Fibroblast of upper back skin (primary cell): ENCODE measurements at places on chromosomes 7 and 10.

GRCh38 chr7:98021588-98022351 lies 31.8 kb upstream of the OCM2 start:
- peak; percentile 36 for DNase-seq

DNA sequence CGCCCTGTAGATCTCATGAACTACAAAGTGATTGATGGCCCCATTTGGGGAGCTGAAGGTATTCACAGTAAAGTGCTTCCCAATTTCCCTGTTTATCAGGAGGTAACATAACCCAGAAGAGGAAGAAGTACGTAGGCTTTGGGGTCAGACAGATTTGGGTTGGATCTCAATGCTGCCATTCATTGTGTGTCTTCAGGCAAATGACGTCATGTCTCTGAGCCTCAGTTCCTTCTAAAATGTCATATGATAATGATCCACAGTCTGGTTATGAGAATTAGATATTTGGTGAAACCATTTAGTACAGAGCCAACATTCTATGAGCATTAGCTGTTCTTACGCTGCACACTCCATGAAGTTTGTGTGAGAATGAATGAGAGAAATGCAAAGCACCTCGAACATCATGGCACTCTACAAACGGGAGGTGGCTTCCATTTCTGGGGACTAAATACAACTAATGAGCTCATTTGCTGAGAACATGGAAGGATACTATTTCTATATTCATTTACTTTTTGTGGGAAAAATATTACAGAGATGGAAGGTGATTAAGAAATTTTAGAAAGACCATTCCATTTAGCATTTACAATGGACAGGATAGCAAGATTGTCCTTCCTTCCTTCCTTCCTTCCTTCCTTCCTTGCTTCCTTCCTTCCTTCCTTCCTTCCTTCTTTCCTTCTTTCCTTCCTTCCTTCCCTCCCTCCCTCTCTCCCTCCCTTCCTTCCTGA lies 13.8 kb upstream of the JCAD start:
- no peak for DNase-seq

DNA sequence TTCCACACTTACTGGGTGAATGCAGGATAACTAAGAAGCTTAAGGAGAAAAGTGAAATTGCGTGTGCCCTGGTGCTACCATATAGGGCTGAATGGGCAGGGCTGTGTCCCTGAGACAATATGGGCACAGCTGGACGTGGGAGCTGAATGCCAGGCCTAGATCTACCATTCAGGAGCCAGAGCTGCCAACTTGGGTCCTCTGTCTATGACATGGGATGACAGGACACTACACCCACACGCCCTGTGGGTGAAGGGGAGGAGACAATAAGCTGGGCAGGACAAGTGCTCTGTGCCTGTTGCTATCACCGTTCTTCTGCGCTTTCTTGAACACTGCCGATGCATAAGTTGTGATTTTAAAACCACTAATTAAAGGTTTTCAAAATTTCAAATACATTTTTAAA lies 293.9 kb downstream of the TNS3 start:
- no peak for DNase-seq

- peak; percentile 12 for DNase-seq
Observed at GRCh38 chr7:73520673-73521635, 1.1 kb downstream of the BAZ1B start.

DNA sequence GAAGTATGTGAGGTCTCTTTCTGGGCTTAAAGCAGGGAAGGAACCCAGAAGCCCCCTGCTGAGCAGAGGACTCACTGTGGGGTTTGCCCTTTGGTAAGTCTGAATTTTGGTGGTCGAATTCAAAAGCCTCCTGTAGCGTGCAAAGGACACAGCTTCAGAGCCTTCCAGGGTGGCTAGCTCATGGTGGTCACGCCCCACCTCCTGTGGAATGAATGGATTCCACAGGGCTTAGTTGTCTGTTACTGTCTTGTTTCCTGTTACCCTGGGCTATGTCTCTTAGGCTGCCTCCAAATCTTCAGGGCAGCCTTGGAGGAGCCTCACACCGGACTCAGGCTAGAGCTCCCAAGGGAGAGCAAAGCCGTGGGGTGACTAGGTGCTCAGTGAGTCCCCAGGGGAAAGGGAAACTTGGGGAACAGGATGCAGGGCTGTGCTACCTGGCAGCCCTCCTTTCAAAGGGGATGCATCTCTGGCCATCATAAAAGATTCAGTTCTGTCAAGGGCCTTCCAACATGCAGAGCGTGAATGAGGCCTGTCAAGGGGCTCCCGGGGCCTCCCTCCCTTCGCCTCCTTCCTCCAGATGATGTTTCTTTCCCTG lies 211.7 kb downstream of the CCSER2 start:
- peak; percentile 96 for DNase-seq

DNA sequence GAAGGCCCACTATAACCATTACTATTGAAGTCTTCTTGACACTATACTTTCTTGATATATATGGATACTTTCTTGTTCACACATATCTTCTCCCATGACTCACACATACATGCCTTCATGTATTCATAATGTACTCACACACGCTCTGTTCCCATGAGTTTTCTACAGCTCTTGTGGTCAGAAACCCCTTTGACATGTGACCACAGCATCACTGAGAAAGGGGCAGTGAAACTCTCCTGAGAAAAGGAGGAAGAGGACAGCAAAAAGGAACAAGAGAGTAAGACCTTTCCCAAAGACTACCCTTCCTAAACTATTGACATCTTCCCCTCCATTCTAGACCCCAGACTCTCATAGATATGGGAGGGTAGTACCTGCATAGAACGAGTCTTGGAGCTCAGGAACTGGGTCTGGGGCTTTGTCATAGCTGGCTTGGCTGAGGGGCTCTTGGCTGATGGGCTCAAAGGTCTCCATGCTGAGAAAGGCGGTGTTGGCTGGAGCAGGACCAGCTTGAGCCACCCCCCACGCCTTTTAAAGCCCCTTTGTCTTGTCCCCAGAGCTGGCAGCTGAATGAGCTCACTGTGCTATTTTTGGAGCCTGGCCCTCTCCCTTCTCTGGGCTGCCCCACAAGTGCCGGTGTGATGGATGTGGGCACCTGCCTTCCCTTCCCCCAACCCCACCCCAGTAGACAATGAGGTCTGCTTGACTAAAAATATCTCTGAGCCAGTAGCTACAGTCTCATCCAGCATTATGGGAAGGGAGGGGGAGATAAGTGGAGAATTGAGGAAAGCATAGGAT lies 5.1 kb downstream of the SYNPO2L start:
- peak; percentile 93 for DNase-seq

DNA sequence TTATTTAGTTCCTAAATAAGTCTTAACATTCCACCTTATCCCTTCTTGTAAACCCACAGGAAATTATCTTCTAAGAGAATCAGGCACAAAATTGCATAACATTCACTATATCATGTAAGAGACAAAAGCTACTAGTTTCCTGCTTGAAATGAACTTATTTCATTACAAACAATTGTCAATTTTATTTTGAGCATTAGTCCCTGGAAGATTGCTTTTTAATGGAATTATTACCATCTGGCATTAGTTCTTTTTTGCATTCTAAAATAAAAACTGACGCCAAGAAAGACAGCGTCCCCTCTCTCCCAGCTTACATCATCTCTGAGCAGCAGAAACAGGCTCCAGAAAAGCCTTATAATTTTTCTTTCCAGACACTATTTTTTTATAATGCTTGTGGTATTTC lies 121.8 kb downstream of the NOC3L start:
- DNase-seq = no peak

- DNase-seq = peak; percentile 39
Observed at GRCh38 chr7:90968871-90969270, 295.4 kb upstream of the FZD1 start.

DNA sequence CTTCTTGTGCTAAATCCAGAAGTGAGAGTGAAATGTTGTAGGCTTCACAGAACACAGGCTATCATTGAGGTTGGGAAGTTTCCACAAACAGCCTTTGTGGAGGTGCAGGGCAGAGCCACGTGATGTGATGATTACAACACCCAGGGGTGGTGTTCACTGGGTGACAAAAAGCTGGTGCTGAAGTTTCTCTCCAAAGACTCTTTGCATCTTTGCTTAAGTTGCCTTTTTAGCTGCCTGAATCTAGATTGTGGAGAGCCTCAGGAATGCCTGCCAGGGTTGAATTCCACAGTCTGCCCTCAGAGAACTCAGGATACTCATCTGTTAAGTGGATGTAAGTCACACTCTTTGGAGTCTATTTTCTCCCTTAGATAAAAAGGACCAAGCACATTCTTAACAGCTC lies 56.3 kb downstream of the PLXNA4 start:
- DNase-seq = peak; percentile 34

DNA sequence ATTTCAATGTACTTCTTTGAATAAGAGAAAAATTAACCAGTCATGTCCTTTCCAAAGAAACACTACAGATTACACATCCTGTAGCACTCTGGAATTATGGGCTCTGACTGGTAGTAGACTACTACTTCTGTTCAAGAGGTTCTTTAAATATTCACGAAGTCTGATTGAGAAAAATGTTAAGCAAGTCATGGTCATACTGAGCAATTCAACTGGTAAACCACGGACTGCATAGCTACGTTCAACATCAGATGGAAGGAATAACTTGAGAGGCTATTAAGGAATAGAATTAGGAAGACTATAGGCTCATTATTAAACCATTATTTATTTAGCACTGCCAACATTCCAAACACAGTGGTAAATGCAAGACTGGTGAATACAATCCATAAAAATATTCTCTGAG lies 160.8 kb downstream of the IMMP2L start:
- DNase-seq = peak; percentile 68

DNA sequence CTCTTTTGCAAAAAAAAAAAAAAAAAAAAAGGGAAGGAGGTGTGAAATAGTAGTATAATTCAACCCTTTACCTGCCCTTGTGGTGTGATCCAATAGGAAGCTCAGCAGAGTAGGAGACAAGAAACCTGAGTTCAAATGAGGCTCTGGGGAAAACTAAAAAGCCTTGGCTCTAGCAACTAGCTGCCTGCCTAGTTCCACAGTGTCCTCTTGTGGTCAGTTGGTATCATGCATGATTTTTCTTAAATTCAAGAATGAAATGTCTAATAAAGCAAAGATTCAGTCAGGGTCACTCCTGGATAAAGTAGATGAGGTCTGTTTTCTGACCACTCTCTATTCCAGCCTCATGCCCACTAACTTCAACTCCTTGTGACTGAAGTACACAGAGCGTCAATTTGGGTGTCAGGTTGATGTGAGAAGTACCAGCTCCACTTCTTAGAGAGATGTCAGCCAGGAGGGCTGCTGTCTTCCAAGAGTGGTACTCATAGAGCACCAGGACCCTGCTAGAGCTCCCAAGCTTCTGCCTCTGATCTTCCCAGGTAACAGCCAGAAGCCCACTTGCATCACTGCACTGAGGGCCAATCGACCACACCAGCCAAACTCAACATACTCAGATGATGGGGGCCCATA lies 10.5 kb downstream of the LSM5 start:
- peak; percentile 45 for DNase-seq

DNA sequence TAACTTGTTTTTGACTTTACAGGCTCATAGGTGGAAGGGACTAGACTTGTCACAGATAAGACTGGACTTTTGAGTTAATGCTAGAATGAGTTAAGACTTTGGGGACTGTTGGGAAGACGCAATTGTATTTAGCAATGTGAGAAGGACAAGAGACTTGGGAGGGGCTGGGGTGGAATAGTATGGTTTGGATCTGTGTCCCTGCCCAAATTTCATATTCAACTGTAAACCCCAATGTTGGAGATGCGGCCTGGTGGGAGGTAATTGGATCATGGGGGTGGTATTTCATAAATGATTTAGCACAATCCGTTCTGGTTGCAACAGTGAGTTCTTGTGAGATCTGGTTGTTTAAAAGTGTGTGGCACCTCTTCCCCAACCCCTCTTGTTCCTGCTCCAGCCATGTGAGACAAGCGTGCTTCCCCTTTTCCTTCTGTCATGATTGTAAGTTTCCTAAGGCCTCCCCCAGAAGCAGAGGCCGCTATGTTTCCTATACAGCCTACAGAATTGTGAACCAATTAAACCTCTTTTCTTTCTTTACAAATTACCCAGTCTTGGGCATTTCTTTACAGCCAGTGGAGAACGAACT lies 22.6 kb downstream of the RNF216 start:
- no peak for DNase-seq

- peak; percentile 74 for DNase-seq
Observed at GRCh38 chr7:137476937-137477336, 133.4 kb upstream of the PTN start.

DNA sequence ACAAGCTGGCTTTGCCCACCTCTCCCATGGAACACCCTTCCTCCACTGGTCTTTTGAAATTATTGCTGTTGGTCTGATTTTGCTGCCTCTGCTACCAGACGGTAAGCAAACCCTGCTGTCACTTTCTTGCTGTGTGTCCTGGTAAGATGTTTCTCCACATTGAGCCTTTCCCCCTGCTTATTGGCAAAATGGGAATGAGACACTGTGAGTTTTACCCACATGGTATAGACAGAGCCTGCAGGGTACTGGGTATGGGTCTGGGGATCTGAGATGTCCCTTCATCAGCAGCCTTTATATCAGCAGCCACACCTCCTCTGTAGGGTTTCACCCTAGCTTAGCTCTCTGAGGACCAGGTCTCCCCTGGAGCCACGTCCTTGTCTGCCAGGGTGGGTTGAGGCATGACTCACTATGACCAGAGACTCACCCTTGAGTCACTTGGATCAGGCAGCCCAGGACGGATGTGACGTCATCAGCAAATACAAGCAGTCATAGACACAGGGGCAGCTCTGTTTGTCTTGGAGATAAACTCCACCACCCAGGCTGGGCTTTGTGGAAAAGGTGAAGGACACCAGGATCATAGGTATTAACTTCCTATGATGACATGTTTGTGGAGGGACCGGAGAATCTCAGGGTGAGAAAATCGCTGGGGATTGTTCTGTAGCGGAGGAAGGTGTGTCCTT lies 17.9 kb upstream of the BAIAP2L1 start:
- peak; percentile 94 for DNase-seq

DNA sequence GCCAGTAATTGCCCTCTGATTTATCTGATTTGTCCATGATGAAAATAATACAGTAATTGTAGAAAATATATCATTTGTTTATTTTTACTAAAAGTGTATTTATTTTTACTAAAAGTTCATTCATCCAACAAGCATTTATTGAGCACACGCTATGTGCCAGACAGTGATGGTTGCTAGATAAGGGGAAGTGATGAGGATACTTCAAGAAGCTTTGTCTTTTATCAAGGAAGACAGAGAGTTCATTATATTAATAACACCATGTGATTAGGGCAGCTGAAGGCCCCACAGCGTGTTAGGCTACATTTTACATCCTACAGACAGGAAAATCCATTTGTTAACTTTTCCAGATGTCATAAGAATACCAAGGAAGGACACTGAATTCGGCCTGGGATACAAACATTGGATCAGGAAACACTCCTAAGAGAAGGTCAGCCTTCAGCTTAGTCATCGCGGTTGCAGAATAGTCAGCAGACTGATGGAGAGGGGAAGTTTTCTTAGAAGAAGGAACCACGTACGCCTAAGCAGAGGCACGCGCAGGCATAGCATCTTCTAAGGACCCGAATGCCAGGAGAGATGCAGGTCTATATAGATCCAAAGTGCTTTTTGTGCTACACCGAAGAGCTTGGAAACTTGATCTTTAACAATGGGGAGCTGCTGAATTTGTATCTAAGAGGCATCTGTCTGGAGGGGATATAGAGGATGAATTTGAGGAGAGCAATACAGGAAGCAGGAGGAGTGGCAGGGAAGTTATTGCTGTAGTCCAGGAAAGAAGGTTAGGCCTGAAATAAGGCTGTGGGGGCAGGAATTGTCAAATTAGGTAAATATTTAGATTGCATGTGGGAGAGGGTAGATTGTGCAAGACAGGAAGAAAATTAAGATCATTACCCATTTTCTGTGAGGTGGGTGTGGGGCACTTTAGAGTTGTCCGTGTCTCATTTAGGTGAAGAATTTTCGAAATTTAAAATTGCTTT lies 85.7 kb downstream of the LRGUK start:
- peak; percentile 5 for DNase-seq

- no peak for DNase-seq
Observed at GRCh38 chr7:116505823-116506222, 6.3 kb downstream of the CAV2 start.
